ENCODE measurements at places on chromosomes 2 and 18. TPM values are rescaled to one million over a fixed set of nuclear protein-coding genes. Genes with fewer than 3 reads are reported as not detected.

DNA sequence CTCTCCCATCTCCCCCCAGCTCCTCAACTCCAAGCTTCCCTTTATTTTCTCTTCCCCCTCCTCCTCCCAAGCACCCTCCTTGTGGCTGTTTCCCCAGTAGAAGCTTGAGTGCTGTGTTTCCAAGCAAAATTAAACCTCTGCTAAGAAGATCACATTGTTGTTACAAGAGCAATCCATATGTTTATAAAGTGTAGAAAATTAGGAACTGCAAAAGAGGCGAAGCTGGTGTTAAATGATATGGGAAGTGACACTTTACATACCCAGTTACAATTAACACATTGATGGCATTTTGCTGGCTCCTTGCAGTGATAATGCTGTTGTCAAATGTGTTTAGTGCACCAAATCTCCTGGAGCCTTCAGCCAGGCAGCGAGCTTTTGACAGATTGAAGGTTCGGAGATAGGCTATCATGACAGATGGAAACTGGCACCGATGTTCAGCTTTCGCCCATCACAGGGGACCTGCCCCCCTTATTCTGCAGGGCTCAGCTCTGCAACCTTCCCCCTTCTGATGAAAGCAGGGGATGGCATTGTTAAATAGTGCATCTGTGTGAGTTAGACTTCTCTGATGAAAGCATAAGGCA, 259.8 kb upstream of the ATP5MC3 start:
- no peak for DNase-seq

GRCh38 chr2:64021578-64021977, 2.4 kb upstream of the VPS54 start:
- peak; percentile 46 for DNase-seq

DNA sequence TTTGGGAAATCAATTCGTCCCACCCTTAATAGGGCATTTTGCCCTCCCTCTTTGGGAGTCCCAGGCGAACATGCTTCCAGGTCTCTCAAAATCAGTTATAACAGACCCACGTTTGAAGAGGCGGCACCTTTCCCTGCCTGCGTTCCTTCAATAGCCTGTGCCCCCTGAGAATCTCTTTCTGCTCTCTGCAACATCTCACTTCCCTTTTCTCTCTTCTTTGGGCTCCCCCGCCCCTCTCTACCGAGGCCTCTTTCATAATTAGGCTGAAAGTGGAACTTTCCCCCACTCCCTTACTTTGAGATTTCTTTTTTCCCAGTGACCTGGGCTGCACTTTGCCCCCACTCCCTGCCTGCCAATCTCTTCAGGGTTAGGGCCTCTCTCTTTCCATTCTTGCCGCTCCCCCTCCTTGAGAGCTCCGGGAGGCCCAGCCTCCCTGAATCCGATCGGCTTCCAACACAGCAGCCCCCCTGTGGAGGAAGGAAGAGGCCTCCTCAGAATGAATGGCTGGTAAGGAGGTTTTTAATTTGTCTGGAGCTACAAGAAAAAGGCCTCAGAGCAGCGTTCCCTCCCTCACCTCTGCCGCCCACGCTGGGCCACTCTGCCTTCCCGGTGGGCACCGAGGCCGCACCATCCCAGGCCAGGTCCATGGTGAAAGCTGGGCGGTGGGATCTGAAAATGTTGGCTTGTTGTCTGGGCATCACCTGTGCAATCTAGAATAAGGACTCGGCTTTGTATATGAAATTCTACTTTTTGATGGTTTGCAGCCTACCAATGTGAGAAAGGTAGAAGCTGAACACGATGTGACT, 162.6 kb upstream of the SIX3 start:
- no peak for DNase-seq

GRCh38 chr18:3054780-3055179, 41.8 kb upstream of the LPIN2 start:
- peak; percentile 22 for DNase-seq

DNA sequence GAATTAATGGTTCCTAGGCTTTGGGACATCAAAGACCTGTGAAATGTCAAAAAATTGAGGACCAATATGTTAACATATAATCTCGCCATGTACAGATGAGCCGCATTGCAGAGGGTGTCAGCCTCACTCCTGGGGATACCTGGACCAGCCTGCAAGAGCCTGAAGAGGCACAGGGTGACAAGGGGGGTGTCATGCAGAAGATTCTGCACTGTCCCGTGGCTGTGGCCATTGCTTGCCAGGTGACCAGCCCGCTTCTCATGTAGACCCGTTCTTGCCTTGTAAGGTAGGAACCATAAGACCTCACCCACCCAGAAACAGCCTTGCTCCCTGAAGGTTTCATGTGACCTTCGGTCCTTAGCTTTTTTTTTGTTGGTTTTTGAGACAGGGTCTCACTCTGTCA, 37.5 kb downstream of the TMEM37 start:
- no peak for DNase-seq

DNA sequence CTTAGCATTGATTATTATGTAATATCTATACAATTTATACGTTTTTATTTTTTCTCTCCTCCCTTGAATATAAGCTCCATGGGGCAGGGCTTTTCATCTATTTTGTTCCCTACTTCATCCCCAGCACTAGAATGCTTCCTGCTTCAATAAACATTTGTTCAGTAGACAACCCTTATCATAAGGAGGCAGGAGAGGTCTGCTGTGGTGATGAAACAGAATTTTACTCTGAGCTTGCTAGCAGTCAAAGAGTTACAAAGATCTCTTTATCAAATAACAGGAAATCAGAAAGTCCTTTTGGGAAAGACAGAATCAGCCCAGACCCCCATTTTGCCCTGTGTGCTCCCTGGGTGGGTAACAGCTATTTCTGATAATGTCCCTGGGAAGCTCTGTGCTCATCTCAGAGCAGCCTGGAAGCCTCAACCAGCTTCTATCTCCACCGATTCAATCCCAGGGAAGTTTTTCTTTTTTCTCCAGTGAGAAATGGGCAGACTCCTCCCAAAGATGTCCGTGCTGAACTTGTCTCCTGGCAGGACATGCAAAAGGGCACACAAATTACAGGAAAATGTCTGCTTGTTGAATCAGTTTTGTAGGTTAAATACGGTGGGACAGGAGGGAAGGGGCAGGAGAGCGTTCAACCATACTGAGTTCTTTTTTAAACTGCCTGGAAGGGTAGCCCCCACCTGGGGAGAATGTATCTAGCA, 84.7 kb upstream of the PKDCC start:
- no peak for DNase-seq

DNA sequence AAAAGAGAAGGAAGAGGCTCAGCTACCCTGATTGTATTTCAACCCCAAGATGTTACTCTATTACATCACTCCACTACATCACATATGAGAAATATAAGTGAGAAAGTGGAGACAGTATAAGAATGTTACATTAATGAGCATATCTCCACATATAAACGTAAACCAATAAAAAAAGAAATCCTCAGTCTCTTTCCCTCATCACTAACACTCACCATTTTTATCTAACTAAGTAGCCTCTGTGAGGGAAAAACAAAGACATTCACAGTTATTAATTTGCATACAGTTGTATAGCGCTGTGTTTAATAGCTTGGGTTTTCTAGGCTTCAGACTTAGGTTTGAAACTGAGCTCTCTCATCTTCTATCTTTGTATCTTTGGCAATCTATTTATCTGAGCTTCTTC, 489.1 kb upstream of the LRRTM4 start:
- no peak for DNase-seq

DNA sequence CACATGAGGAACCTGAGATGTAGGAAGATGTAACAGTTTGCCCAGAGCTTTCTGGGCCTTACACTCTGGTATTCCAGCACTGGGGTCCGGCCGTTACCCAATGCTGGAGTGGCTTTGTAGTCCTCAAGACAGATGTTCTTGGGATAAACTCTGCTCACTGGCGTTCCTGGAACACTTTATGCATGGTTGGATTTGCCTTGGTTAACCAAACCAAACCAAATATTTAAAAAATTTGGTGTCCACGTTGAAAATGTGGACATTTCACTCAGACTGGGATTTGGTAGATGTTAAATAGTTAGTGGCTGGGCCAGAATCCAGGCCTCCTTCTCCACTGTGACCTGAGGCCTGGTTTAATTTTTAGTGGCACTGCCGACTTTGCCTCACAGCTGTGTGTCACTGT, 81.5 kb downstream of the ACOXL start:
- DNase-seq, result no peak

GRCh38 chr2:65347913-65348312, 84.5 kb downstream of the SPRED2 start:
- DNase-seq, result no peak

DNA sequence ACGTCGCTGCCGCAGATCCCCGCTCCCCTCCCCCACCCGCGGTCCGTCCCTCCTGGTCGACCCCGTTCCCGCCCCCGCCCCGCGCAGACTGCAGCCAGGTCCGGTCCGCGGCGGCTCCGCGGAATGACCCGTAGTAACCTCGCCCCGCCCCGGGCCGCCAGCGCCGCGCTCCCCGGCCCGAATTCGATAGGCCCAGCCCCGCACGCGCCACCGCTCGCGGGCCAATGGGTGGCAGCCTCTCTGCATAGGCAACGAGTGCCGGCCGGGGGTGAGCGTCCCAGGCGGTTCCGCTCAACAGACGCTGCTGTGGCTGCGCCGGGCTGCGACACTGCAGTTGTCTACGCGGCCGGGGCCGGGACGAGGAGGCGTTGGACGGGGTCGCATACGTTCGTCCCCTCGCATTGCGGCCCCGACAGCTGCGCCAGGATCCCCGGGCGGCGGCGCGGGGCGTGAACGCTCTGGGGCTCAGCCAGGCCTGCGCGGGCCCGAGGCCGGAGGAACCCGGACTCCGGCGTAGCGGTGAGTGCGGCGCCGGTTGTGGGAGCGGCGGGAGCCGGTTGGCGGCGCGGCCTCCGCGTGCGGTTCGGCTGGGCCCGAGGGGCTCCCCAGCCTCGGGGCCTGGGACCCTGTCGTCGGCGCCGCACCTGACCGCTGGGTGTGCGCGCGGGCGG, at the start of gene ACSL3:
Gene ACSL3, plus strand, starts transcription at position 297 of the 671 bp plus-strand sequence. CDS start 47,737 bp downstream, outside the sequence.
- peak; percentile 77 for DNase-seq

DNA sequence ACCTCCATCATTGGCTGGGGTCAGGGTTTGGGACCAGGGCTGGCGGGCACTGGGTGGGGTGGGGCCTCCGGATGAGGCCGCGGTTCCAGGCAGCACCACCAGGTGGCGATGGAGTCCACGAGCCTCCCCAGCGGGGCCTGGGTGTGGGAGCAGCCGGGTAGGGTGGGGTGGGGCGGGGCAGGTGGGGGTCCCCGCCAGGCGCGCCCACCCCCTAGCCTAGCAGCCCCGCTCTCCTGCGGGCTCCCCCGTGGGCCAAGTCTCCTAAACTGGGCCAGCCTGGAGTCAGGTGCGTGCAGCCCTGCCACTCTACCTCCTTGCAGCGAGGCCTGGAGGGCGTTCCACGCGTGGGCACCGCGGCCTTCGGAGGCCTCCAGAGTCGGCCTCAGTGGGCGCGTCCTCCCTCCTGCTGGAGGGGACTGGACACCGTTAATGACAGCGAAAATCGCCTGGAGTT, 187.5 kb downstream of the TWIST2 start:
- DNase-seq, result no peak

DNA sequence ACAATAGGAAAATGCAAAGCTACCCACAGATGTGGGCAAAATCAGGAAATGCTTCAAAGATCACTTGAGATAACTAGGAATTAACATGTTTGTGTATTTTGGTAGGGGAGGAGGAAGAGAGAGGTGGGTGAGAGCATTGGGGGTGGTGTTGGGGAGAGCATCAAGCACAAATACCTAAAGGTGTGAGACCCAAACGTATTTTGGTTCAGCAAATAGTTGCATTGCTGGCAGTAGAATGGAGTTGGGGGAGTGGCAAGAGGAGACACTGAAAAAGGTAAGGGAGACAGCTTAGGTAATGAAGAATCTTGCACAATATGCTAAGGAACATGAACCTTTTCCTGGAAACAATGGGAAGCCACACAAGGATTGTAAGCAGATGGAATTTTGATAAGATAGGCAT, 1.5 kb upstream of the PELI1 start:
- DNase-seq, result peak; percentile 53

The BOLA3 gene
- 31.1 TPM for total RNA-seq

The CPO gene
- total RNA-seq, result 0.13 TPM

The SNTG2 gene
- not detected for total RNA-seq
